Stimulated activated CD8-positive, alpha-beta memory T cell treated with anti-CD3 and anti-CD28 coated beads, Interleukin-15, amount 100 ng/mL, for 24 hours (primary cell): ENCODE measurements at places on chromosomes 2 and 18.

DNA sequence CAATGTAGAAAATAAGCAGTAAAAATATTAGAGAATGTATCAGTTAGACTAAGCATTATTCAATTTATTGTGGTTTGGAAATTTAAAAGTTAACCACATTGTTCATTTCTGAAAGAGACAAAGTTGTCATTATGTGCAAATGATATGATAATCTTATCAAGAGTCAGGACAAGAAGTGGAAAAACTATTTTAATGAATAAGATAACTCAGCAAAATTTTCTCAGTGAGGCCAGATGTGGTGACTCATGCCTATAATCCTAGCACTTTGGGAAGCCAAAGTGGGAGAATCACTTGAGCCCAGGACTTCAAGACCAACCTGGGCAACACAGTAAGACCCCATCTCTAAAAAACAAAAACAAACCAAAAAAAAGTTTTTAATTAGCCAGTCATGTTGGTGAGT is 39.5 kb upstream of the CERS6 start:
- no peak for DNase-seq

DNA sequence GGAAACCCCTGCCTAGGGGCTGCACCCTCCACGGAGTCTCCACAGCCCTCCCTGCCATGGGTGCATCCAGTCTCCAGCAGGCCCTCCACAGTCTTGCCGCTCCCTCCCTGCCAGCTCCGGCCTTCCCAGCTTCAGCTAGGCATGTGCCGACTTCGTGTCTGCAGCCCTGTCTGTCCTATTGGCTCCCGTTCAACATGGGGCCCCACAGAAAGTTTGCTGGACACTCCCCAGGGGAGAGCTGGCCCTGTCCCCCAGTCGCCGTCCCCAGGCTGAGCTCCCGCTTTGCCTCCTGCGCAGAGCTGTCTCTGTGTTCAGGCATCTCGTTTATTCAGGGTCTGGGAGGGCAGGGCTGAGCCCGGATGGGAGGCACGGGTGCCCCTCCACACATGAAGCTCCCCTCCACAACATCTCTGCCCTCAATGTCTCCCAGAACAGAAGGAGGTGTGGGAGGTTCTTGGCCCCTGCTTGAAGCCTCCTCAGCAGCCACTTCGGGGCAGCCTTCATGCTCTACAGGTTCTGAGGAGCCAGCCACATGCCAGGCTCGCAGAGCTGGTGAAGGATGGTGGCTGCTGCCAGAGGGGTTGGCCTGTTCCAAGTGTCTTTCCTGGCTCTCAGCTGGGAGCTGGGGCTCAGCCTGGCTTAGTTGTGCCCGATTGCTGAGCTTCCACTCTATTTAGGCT is 120.1 kb upstream of the PXDN start:
- no peak for DNase-seq

- DNase-seq, result no peak
Measured at GRCh38 chr2:142038826-142039225, 92.0 kb downstream of the LRP1B start.

- DNase-seq, result no peak
Measured at GRCh38 chr2:60212181-60212945, 341.1 kb downstream of the BCL11A start.

GRCh38 chr2:188207554-188207953 is 84.1 kb upstream of the GULP1 start:
- DNase-seq, result no peak

GRCh38 chr2:57894381-57894780 is 152.2 kb upstream of the VRK2 start:
- no peak for DNase-seq

DNA sequence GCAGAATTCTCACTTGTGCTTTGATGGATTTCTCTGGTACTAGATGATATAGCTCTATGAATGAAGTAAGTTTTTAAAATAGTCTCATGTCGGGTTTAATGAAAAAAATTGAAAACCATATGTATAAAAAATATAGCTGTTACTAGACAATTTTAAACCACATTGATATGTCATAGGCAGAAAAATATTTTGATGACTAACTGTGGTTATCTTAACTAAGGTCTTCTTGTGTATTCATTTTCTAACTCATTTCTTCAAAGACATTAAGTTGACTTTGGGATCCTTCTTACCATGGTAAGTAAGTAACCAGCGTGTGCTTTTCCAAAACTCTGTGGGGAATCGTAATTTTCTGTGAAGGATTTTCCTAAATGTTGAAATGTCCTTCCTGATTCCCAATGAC is 160.9 kb upstream of the COL3A1 start:
- DNase-seq, result no peak

GRCh38 chr2:64857581-64858471 is 131.4 kb upstream of the SLC1A4 start:
- DNase-seq, result no peak

DNA sequence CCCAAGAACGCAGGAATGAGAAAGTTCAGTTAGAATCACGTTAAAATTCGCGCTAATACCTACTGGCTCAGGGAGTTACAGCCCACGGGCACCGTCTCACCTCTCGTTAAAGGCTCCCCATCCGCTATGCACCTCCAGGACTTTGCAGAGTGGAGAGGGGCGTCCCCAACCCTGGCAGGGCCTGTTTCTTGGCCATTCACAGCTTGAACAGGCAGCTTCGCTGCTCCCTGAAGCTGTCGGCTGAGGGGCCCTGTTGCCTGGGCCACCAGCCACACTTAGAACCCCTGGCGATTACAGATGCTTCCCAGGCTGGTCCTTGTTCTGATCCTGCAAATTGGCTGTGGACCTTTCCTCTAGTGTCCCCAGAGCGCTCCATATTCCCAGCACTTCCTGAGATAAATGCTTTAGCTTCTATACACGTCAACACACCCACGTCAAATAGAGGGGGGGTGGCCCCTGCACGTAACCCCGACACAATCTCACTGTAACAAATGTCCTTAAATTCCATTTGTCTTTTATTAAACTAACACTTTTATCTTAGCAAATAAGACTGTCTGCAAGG is 16.8 kb upstream of the SNTG2 start:
- no peak for DNase-seq

DNA sequence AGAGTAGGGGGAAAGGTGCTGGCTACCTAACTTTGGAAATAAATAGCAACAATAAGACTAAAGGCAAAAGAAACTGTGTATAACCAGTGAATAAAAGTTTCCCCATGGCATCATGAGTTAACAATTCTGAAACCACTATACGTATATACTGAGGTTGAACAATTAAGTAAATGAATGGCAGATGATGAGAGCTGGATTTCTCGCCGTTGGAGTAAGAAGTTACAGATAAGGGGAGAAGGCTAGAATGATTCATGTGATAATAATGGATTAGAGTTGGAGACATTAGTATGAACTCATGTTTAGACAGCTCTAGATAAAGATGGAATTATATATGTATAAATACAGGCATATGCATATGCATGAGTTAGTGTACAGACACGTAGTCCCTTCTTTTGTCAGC is 152.7 kb downstream of the UBR3 start:
- DNase-seq, result no peak
